Stimulated activated CD8-positive, alpha-beta memory T cell treated with anti-CD3 and anti-CD28 coated beads, Interleukin-12 subunit alpha, Interleukin-12 subunit beta, amount 100 ng/mL, for 1 hour (primary cell): ENCODE measurements at places on chromosomes 11 and 22.

DNA sequence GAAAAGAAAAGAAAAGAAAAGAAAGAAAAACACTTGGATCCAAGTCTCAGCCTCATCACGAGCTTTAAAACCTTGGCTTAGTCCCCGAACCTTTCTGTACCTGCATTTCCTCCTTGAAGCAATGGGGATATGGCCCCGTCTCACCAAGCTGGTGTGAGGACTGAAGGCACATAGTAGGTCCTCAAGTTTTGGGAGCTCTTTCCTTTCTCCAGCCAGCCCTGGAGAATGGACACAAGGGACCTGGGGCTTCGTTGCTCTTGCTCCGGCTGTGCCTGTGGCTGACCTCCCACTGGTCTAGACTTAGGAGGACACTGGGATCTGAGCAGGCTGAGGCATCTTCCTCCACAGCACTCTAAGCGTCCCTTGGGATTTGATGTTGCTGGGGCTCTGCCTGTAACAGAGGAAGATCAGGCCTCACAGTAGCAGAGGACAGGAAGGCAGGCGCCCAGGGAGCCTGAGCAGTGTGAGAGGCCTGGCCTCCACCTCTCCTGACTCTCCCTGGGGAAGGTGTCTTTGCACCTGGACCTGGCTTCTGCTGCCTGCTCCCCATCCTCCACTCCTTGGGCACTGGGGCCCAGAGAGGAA lies 32.8 kb downstream of the KCNC1 start:
- DNase-seq = no peak

- no peak for DNase-seq
Measured at GRCh38 chr22:49930596-49931412, 12.4 kb downstream of the CRELD2 start.

- DNase-seq = no peak
Measured at GRCh38 chr22:40721266-40721665, 42.0 kb downstream of the MCHR1 start.

- no peak for DNase-seq
Measured at GRCh38 chr11:121249039-121249663, 43.4 kb upstream of the SC5D start.

GRCh38 chr11:131944736-131945135 lies 574.3 kb downstream of the NTM start:
- no peak for DNase-seq

DNA sequence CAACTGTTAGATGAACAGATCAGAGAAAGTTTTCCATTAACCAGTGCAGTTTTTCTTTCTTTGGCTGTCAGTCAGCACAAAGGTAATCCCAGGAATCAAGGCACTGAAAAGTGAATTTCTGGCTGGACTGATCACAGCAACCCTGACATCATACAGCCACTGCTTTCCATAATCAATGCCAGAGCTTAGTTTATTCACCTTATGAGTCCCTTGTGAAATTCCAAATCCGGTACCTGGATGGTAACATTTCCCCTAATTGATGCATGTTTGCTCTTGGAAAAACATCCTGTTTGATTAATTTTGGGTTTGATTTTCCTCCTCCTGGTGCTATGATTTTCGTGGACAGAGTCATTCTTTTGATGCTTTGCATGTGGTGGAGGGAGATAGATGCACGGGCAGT lies 319.8 kb downstream of the INSC start:
- DNase-seq = no peak

DNA sequence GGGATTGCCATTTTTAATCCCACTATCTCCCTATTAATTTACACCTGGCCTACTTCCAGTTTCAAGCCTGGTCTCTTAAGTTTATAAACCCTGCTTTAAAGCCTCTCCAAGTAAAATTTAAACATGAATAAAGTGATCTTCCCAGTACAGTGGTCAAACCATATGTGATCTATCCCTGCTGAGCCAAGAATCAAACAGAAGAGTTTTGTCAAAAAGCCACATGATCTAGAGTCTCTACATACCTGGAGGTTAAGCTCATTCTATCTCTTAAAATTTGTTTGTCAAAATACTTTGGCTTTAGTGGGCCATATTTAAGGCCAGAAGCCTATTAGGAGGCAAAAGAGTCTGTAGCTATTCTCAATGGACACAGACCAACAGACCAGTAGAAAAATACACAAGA lies 42.9 kb upstream of the DDI1 start:
- no peak for DNase-seq

GRCh38 chr11:40877256-40877655 lies 582.2 kb downstream of the LRRC4C start:
- DNase-seq = no peak

GRCh38 chr11:12017865-12018453 lies 9.5 kb upstream of the DKK3 start:
- no peak for DNase-seq
